ENCODE measurements at places on chromosomes 13 and 19.

DNA sequence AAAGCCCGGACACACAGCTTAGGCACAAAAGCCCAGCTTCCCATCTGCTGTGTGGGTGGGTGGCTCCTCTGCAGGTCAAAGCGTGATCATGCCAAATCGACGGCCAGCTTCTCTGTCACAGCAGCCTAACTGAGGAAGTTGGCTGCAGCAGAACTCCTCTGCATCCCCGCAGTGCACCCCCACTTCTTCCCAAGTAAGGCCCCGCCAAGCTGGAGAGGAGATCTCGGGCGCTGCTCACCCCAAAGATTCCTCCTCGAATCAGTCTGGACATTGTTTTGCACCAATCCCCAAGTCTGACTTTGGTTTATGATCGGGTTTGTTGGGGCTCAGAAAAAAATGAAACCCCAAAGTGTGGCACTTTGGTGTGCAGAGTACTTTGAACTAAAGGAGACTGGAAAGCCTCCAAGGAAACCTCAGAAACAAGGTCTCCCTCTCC is 19.7 kb upstream of the CPB2 start:
- no peak for DNase-seq

DNA sequence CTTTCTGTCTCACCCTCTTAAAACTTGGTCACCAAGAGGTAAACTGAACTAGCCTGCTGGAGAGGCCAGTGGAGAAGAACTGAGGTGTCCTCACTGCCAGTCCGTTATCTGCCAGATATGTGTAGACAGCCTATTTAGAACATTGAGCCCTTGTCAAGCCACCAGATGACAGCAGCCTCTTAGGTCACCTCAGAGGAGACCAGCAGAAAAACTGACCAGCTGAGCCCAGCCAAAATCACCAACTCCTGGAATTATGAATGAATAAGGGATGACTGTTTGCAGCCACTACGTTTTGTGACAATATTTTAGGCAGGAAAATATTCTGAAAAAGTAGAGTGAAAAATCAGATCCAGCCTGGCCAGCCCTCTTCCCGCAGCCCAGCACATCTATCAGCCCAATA is 513.9 kb downstream of the DCT start:
- DNase-seq: no peak

DNA sequence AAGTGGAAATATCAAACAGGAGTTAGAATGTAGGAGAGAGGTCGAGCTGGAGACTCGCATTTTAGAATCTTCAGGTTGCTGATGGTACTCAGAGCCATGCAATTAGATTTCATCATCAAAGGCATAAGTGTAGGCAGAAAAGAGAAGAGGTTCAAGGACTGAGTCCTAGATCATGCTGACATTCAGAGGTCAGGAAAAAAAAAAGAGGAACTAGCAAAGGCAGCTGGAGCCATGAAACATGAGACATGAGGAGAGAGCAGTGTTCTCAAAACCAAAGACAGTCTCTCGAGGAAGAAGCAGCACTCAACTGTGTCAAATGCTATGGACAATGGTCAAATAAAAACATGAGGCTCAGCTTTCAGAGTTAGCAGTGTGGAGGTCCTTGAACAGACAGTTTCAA is 12.4 kb upstream of the TPP2 start:
- DNase-seq: no peak

DNA sequence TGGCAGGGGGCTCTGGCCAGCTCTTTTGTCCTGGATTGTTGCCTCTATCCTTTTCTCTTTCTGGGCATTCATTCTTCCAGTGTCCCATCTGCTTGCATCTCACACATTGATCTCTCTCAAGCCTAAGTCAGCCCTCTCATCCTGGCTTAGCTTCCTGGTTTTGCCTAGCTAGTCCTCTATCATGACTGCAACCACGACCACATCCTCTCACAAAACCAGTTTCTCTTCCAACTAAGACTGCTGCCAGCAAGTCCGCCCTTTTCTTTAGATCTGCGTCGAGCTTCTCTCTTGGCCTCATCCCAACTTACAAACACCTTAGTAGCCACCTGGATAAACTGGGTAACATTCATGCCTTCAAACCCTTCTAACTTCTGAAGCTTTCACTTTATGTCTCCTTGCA is 212.2 kb upstream of the HTR2A start:
- DNase-seq: no peak

GRCh38 chr13:59111751-59112171 is 1052.0 kb downstream of the DIAPH3 start:
- no peak for DNase-seq

GRCh38 chr19:38944981-38945506 is 14.3 kb downstream of the MRPS12 start:
- no peak for DNase-seq

DNA sequence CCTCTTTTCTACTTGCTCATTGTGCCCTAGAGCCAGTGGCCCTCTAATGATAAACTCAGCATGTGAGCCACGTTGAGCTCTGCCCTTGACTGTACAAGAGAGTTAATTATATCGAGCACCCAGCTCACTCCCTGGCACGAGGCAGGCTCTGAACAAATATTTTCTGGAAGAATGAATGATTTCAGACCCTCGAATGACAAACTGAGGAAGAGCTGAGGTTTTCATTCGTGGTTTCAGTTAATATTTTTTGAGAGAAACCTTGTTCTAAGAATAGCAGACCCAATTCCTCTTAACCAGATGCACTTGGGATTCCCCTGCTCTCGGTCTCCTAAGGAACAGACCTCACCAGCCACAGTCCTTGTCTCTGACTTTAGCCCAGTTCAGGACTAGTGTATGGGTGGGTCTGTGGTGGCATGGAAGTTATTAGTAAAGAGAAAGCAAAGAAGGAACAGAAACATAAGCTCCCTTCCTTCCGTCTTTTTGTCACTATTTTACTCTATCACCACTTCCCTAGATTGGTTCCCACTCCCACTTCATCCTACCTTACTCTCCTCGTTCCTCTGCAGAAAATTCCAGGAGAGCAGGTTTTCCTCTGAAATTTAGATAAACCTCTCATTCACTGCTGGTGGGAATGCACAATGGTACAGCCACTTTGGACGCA is 22.1 kb upstream of the WDFY2 start:
- DNase-seq: no peak

GRCh38 chr19:47885067-47885463 is 1.1 kb downstream of the SULT2A1 start:
- DNase-seq: no peak

All from activated naive CD4-positive, alpha-beta T cell treated with anti-CD3 and anti-CD28 coated beads, Interleukin-2, amount 50 U/mL, for 72 hours (primary cell).